ENCODE measurements at places on chromosomes 3 and 15. TPM values are rescaled to one million over a fixed set of nuclear protein-coding genes. Genes with fewer than 3 reads are reported as not detected.

Gene BOC
- total RNA-seq = 14.5 TPM

Gene USP4
- 37.1 TPM for total RNA-seq

DNA sequence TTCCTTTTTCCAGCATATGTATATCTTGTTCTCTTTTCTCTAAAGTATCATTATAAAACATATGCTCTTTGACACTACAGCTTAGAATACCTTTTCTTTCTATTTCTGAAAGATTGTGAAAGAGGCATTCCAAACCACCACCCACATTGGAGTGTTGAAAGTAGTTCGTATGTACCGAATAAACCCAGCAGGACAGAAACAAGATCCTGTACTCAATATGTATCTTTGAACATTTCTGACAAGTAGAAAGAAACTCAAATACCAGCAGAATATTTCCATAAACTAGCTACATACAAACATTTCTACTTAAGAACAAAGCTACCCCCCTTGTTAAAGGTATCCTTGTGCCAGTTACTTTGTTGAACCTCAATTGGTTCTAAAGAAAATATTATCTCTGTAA lies 415.3 kb upstream of the ALCAM start:
- no peak for DNase-seq

DNA sequence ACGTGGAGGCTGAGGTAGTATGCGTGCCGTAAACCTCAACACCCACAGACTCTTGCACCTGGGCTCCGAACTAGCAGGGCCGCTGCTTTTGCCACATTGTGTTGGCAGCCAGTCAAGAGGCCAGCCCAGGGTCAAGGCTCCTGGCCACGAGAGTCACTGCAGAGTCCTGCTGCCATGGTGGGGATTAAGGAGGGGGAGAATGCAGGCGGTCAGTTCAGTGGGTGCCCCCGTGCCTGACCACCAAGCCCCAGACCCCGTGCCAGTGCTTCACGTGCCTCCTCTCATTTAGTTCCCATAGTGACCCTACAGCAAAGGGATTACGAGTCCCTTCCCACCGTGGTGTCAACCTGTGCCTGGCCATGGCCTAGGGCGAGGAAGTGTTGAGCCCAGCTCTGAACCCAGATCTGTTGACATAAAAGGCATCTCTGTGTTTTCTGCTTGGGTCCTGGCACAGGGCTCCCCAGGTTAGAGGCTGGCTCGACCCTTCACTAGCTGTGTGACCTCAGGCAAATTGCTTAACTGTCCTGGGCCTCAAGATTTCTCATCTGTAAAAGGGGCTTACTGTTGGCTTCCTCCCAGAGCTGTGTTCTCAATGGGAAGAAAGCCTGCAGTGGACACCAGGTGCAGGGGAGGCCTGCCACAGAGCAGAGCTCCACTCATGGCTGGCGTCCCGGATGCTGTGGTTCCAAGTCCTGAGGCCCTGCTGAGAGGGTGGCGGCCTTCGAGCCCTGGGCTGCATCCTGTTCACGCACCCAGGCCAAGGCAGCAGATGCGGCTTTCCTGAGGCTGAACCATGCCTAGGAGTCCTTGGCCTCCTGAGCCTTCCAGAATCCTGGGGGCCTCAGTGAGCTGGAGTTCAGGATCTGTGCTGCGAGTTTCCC lies 32.8 kb downstream of the FBLN2 start:
- DNase-seq = no peak

Gene OR5K2
- not detected for total RNA-seq

DNA sequence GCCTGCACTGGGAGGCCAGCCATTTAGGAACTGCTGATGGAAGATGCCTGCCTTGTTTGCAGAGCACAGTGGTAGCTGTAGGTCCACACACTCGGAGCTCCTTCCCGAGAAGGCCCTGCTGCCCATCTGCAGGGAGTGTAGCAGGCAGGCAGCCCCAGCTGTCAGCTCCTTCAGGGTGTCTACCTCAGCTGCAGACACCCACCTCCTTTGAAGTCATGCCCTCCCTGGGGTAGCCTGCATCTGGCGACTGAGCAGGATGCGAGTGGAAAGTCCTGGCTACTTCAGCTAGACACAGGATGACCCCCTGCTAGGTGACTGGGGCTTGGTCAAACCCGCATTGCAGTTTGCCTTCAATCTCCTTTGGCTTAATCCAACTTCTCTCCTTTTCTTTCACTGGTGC lies 93.2 kb upstream of the TLE3 start:
- DNase-seq = no peak

Gene TMEM212
- total RNA-seq = not detected

DNA sequence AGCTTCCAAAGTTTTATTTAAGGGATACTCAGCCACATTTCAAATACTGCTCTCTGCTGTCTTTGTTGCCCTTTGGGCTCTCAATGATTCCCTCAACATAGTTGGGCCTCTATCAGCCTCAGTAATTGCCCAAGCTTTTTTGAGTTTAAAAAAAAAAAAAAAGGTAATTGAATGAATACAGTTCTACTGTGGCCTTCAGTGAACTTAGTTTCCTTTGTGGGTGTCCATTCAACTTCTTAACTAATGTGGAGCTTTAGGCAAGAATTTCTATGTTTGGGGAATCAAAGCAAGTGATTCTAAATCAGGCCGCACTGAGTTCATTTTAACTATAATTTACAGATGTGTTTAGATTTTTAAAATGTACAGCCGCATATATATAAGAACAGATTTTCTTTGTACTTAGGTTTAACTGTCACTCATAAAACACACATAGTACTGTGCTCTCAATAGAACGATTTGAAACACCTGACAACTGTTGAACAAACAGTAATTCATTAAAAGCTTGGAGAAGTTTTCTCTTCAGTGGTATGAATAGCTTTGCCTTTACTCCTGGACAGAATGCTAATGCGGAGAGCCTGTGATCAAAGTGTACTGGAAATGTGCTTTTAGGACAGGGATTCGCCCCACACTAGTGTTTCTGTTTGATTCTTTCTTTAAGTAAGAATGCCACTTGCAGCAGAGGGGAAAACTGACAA lies 844.9 kb upstream of the SEMA6D start:
- no peak for DNase-seq

Gene WNT5A
- 3.0 TPM for total RNA-seq

Gene SLC22A14
- total RNA-seq = 0.13 TPM
